Cardiac fibroblast (primary cell): ENCODE measurements at places on chromosomes 11 and 22.

DNA sequence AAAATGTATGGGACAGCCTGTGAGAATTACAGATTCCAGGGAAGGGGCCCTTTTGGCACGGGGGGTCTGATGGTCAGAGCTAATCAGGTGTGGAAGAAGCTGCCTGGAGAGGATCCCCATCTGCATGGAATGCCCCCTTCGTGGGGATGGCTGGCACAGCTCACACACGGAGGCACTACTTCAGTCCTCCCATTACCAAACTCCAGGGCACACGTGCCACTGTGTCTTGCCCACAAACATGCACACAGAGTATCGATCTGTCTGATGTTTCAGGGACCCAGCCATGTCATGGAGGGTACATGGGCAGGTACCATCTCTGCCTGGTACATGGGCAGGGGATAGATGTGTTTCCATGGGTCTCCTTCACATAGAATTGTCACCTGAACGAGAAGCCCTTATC is 14.7 kb downstream of the KCNQ1OT1 start:
- DNase-seq, result no peak

DNA sequence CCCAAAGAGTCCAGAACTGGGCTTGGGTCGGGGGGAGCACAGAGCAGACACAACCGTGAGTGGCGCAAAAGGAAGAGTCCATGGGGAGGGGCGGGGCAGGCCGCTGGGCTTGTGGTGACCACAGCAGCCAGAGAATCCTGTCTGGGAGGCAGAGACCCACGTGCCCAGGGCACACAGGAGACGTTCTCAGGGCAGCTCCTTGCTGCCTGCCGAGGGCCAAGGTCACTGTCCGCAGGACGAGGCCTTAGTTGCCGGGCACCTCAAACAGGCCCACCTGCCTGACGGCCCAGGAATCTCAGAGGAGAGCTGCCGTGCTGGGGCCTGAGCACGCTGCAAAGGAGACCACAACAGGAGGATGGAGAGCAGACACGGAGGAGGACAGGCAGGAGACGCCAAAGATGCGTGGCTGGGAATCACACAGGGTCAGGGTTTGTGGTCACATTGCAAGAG is 87.8 kb downstream of the MYEOV start:
- no peak for DNase-seq

GRCh38 chr11:112525270-112525669 is 264.6 kb upstream of the PLET1 start:
- peak; percentile 25 for DNase-seq

- DNase-seq, result no peak
Measured at GRCh38 chr11:107651672-107652071, 60.2 kb downstream of the SLN start.

GRCh38 chr11:102226702-102227490 is 90.4 kb upstream of the BIRC3 start:
- peak; percentile 80 for DNase-seq

- DNase-seq, result no peak
Measured at GRCh38 chr11:3684129-3684818, 13.1 kb upstream of the CHRNA10 start.

- no peak for DNase-seq
Measured at GRCh38 chr11:116262370-116262769, 510.4 kb downstream of the BUD13 start.

DNA sequence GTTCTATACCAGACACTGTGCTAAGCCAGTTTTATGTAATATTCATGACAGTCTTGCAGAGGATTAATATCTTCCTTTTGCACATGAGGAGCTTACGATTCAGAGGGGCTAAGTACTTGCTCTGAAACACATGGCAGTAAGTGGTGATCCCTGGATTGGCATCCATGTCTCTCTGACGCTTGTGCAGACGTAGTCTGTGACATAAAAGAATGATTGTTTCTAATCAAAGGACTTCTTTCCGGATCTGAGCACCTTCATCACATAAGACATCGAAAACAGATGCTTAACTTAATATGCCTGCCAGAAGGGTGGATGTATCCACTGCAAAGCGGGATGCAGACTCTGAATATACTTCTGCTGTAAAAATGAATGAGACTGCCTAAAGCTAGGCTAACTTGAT is 74.8 kb downstream of the ARHGAP42 start:
- DNase-seq, result no peak

DNA sequence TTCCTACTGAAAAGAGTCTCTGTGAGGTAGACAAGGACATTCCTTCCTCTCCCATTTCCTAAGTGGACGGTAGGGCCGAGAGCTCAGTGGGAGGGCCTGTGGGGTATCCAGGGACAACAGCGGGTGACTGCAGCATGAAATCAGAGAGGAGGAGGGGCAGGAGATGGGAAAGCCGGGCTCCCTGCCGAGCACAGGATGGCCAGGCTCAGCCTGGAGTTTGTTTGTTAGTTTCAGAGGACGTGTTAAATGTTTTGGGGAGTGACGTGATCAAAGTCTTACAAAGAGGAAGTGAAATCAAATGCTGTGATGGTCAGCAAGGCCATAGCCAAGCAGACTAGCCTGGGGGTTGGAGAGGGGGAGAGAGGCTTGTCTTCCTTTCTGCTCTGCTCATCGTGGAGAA is 152.7 kb downstream of the ADAMTS15 start:
- DNase-seq, result peak; percentile 93

- DNase-seq, result no peak
Measured at GRCh38 chr11:44158384-44158783, 62.9 kb downstream of the EXT2 start.

DNA sequence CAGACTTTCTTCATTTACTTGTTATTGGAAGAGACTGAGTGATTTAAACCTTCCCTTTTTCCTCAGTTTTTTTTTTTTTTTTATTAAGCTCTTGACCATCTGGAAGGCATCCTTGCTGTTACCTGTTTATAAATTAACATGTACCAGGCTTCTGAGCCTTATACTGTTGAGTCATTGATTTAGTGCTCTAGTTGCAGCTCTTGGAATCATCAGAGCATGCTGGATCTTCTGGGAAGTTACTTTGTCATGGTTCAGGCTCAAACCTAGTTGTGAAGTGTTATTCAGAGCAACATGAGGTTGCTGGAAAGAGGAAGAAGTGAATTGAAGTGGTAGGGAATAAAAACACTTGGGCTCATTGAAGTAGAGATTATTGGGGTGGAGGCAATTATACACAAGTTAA is 6.3 kb downstream of the ZDHHC5 start:
- no peak for DNase-seq

DNA sequence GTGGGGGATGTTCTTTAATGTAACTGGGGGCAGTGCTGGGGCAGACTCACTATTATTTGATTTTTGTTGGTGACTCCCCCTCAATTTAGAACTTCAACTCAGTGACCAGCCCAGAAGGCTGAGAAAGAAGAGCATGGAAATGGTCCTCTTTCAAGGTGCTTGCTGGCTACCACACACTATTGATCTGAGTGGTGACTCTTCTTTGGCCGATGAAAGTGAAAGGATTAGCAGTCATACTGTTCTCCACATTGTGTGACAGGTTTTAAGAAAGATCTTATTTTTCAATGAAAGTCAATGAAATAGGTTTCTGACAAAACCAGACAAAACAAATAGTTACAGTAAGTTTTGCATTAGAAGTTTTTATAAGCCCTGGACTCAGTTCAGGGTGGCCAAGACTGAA is 29.9 kb downstream of the NLRP14 start:
- DNase-seq, result no peak

- peak; percentile 100 for DNase-seq
Measured at GRCh38 chr22:37545703-37546436, 14.4 kb upstream of the CDC42EP1 start.

DNA sequence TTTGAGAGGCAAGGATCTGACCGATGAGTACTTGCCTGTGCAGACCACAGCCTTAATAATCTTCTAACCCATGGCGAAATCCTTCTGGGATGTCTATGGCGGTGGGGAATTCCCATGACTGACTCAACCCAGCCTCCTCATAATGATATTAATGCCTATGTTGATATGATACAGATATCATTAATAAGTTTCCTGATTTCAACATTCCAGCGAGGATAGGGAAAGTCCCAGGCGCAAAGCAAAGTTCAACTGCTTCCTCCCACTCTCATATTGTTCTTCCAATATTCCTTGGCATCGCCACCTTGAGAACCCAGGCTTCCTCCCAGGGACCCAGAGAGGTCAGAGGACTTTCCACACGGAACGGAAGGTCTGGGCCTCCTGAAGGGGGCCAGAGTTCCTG is 110.3 kb upstream of the TMEM45B start:
- no peak for DNase-seq

DNA sequence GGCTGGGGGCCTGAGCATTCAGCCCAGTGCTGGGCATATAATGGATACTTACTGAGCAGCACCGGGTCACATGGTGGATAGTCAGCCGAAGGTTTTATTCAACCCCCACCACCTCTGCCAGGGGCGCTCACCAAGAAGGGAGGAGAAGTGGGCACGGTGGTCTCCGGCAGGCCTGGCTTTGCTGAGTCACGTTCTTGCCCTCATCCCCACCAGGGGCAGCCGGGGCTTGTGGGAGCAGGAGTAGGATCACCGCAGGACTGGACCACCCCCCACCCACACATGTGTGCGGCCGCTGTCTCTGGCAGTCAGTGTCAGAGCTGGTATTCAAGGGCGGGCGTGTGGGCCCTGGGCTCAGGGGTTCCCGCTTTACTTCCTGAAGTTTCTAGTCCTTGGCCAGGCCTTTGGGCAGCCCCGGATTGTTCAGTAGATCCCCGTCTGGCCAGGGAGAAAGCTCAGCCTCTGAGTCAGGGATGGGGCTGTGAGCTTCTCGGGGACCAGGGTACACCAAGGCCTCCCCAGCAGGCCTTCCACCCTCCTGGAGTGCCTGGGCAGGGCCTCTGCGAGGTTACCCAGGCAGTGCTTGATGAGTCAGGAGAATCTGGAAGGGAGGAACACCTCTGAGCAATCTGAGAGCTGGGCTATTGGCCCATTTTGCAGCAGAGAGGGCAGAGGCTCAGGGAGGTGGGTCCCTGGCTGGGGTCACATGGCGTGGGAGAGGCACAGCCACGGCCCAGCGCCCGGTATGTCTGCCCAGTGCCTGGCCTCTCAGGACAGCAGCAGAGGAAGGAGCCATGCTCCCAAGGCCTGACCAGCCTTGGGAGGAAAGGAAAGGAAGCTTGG is 60.6 kb downstream of the RTL6 start:
- DNase-seq, result peak; percentile 49

GRCh38 chr11:27886857-27887256 is 186.6 kb upstream of the BDNF start:
- DNase-seq, result no peak

DNA sequence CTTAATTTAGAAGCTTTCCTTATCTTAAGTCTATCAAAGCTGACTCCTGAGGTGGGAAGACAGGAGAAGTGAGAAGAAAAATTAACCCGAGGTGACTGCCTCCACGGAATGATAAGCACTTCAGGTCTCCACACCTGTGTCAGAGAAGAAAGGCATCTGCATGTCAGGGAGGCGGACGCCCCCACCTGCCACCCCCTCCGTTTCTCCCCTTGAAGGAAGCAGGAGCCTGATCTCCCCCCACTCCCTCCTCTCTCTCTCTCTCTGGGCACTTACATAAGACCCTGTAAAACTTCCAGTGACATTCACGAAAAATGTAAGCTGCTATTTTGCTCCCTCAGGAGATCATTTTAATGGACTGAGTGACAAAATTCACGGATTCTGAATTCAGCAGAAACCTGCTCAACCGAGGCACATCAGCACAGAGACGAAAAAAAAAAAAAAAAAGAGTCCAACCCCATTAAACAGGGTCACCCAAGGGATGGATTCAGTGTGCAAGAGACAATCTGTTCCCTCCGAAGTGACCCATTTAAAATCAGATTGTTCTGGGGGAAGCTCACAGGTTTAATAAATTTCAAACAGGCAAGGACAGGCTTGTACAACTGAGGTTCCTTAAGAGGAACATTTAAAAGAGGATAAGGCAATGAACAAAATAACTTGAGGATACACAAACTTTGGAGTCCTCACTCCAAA is 1.5 kb downstream of the LARGE1 start:
- DNase-seq, result no peak

DNA sequence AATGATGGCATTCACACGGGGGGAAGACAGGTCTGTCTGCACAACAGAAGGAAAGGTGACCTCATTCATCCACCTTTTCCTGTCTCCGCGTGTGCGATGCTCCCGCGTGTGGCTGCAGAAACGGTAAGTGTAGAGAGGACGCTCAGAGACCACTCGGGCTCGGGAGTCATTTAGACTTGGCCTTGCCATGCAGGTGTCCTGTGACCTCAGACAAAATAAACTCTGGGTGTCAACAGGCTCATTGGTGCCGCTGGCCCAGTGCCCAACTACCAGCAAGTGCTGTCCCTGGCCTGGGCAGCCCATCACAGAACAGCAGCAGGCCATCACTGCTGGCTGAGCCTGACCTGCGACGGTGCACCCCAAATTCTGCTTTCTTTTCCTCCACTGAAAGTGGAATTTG is 48.1 kb upstream of the ARFGAP3 start:
- DNase-seq, result no peak

GRCh38 chr22:19111140-19111539 is 11.1 kb downstream of the DGCR2 start:
- no peak for DNase-seq

DNA sequence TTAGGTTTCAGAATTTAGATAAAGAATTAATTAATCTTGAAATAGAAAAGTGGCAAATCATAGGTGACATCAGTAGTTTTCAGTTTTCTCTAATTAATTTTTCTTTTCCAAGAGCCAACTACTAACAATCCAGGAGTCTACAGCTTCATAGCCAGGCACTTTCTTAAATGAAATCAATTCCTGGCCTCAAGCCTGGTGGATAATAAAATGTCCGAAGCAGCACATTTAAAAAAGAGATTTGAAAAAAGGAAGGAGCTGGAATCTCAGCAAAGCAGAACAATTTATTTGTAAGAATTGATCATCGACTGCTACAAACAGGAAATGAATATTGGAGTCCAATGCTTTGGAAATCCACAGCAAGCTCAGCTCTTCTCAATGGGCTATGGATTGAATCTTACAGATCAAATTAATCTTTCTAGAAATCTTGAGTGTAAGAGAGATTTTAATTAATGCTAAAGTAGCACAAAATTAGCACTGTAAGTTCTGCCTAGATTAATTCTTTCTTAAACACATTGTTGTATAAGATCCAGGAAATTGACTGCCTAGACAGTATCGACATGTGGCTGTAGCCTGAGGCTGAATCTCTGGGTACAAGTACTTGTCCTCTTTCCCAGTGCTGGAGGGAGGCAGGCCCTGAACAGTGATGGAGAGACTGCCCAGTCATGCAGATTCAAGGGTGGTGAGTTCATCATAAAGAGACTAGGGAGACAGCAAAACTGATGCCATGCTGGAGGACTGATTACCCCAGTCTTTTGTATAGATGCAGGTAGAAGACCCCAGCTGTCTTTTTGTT is 167.8 kb upstream of the POU2AF2 start:
- no peak for DNase-seq

- peak; percentile 99 for DNase-seq
Measured at GRCh38 chr22:30829901-30830550, 135.4 kb downstream of the OSBP2 start.

GRCh38 chr11:35083431-35084238 is 55.3 kb upstream of the CD44 start:
- DNase-seq, result peak; percentile 91

DNA sequence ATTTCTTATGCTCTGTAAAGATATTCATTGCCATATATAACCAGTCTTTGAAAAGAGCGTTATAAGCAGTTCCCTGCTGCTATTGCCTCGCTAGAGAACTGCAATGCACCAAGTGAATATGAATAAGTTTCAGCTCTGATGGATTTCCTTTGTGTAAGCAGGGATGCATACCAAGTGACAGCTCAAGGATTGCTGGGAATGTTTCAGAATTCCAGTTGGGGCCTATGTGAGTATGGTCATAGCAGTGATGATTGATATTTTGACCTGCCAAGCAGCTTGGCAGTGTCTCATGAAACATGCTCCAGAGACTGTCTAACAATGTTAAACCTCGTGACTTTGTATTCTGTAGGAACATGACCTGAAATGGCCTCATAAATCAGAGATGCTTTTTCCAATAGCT is 312.6 kb downstream of the C11orf87 start:
- peak; percentile 9 for DNase-seq
